ENCODE measurements at places on chromosomes 7 and 10. TPM values are rescaled to one million over a fixed set of nuclear protein-coding genes. Genes with fewer than 3 reads are reported as not detected.

DNA sequence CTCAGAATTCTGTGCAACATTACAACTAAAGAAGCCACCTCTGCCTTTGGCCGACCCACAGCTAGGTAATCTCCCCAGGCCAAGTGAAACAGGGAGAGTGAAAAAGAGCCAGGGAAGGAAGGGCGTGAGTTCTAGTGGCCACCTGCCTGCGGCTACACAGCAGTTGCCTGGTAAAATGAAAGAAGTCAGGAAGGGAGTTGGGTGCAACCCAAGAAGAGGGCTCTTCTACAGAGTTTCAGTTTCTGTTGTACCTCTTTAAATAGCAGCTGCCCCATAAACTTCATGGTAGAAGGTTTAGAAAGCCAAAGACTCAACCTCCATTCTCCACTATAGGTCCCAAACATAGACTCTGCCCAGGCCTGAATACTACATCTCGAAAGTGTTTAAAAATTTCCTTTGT lies 76.2 kb upstream of the TMEM168 start:
- no peak overlapping the region for H3K4me3 ChIP-seq
- no peak for DNase-seq
- no peaks in the 10 kb centered on the region for H3K27me3 ChIP-seq

- no peak overlapping the region for H3K27ac ChIP-seq
- no peak overlapping the region for H3K4me3 ChIP-seq
- DNase-seq = no peak
- no peaks in the 10 kb centered on the region for H3K36me3 ChIP-seq
Measured at GRCh38 chr10:132429281-132430230, 32.6 kb downstream of the PWWP2B start.

DNA sequence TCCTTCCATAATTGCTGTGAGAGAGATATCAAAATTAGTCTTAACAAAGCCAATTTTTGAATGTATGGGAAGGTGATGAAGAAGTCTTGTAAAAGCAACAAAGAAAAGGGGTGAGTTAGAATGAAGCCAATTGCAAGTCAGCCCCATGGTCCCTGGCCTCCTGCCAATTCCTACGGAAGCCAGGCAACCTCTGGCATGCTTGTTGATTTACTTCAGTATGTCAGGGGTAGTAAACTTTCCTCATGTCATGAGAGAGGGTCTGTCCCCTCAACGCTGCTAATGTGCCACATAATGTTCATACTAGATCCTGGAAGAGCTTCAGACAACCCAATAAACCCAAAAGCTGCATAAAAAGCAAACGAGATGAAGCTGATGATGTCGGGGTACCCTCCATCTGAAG lies 159.1 kb upstream of the YAE1 start:
- no peak overlapping the region for H3K27ac ChIP-seq
- H3K4me1 ChIP-seq = peaks cover 10% of the 10 kb centered on the region
- H3K27me3 ChIP-seq = no peaks in the 10 kb centered on the region
- H3K4me3 ChIP-seq = no peak overlapping the region
- no peak for DNase-seq

DNA sequence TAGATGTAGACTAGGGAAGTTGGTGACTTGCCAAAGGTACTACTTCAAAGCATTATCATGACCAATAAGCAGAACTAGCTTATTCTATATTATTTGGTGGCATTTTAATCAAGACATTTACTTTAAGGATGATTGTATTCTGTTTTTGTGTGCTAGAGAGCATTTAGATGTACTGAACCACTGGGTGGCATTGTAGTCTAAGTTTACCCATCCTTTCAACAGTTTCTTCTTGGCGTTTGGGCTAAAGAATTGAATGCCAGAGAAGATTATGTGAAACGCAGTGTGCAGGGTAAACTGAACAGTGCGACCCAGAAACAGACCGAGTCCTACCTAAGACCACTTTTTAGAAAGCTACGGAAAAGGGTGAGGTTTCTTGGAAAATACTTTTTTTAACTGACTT lies 26.8 kb downstream of the PRPF18 start:
- H3K4me1 ChIP-seq = peaks cover 45% of the 10 kb centered on the region
- DNase-seq = no peak
- no peak overlapping the region for H3K4me3 ChIP-seq
- H3K27me3 ChIP-seq = no peaks in the 10 kb centered on the region

DNA sequence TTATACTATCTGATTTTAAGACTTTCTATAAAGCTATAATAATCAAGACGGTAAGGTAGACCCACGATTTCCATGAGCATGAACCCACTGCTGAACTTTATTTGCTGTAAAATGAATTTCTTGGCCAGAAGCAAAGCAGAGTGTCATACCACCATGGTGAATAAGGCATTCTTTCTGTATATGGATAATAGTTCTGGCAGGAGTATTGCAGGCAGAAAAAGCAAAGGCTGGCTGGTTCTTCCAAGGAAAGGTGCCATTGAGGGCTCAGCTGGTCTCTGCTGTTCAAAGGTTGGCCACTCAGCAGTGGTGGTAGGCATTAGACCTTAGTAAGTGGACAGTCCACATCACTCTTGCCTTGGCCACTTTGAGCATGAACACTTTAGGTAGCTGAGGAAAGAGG lies 104.1 kb upstream of the KCNMA1 start:
- peaks cover 7% of the 10 kb centered on the region for H3K36me3 ChIP-seq
- H3K27me3 ChIP-seq = no peaks in the 10 kb centered on the region
- no peak overlapping the region for H3K27ac ChIP-seq
- H3K4me3 ChIP-seq = no peak overlapping the region
- peaks cover 35% of the 10 kb centered on the region for H3K4me1 ChIP-seq

DNA sequence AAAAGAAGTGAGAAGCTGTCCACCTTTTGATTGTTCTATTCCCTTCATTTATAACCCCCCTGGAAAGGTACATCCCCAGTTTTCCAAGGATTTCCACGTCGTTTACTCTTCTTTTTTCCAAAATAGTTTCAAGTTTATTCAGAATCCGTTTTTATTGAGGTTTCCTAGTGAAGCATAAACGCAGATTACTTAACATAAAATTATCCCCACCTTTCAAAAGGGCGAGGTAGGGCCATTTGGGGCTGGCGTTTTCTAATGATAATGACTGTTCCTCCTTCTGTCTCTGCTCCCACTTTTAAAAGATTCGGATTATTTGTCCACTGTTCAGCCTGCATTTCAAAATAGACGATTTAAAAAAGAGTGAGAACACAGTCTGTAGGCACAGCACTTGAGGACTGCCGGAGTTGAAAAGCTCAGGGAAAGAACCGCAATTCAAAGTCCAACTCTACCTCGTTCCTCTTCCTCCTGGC lies 165.2 kb upstream of the PPP1R3A start:
- peaks cover 47% of the 10 kb centered on the region for H3K4me1 ChIP-seq
- H3K27me3 ChIP-seq = peaks cover 6% of the 10 kb centered on the region
- no peak for DNase-seq
- peak overlapping the region; percentile 98 for H3K27ac ChIP-seq
- peak overlapping the region; percentile 76 for H3K4me3 ChIP-seq
- H3K36me3 ChIP-seq = no peaks in the 10 kb centered on the region

RAMP3 gene
- total RNA-seq = not detected

ZNF138 gene
- total RNA-seq = 2.7 TPM

DNA sequence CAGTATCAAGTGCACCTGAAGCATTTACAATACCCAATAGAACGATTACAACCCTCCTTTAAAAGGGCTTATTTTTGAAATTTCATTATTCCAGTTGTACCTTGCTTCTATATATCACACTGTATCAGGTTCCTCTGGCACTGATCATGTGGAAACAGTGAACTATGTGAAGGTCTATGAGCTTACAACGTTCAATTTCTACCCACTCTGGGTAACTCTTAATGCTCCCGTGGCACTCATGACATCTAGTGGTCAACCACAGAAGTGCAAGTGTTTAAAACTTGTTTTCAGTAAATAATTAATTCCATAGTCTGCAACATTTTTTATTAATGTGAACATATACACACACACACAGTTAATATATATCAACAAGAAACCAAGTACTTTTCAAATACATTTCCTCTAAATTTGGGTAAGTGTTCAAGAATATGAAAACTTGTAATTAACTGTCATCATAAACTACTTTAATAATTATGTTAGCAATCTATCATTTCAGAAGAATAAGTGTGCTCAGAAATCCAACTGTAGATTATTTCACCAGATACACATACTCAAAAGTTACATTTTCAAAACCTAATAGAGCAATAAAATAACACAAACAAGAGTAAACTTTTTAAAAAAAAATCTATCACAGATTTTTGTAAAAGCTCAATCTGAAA lies 61.0 kb downstream of the MPP7 start:
- no peaks in the 10 kb centered on the region for H3K27me3 ChIP-seq
- H3K27ac ChIP-seq = peak overlapping the region; percentile 31
- H3K4me3 ChIP-seq = no peak overlapping the region
- peaks cover 61% of the 10 kb centered on the region for H3K4me1 ChIP-seq

DNA sequence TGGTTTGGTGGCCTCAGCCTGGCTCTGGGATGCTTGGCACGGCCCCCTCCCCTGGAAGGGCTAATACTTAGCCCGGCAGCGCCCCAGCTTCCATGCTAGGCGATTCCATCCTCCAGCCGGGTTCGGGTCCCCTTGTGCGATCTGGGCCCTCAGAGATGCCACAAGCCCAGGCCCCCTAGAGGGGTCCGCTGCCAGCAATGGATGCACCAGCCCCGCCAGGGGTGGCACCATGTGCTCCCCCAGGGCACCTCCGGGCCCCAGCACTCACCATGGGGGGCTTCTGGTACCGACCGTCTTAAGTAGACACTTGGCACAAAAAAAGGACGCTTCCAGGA lies 125.7 kb upstream of the KCTD7 start:
- no peak overlapping the region for H3K4me3 ChIP-seq
- peaks cover 2% of the 10 kb centered on the region for H3K36me3 ChIP-seq
- no peak for DNase-seq
- H3K27ac ChIP-seq = no peak overlapping the region
- no peaks in the 10 kb centered on the region for H3K4me1 ChIP-seq

C10orf62 gene
- not detected for total RNA-seq

DNA sequence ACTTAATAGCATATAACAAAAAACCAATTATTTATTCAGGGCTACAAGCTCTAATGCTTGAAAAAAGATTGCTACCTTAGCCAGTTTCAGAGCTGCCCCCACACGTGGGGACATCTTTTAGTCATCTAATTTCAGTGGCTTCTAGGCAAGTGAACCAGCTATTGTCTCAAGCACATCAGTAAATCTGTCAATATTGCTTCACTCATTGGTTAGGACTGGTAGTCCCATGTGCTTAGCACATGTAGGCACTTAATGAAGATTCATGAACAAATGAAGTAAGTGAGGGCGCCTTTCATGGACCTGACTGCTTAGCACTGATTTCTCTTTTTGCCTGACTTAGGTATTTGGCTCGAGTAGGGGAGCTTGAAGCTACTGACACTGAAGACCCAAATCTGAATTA lies 19.6 kb downstream of the ENTPD7 start:
- no peak for DNase-seq
- peaks cover 20% of the 10 kb centered on the region for H3K36me3 ChIP-seq
- no peaks in the 10 kb centered on the region for H3K4me1 ChIP-seq
- no peak overlapping the region for H3K27ac ChIP-seq

DNA sequence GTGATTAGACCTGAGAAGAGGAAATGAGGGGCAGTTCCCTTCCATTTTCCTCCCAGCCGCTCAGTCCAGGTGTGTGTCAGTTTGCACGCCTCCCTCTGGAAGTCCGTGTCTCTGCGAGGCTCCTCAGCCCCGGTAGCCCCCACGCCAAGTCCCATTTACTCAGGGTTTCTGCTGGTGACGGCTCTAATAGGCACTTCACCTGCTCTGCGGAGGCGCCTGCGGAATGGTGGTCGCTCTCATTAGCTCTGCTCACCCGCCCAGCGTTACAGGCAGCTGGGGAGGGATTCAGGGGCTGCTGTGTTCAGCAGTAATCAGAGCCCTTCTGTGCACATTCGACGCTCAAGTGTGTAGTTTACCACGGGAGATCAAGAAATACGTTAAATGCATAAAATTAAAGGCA lies 179.9 kb downstream of the MGMT start:
- H3K4me1 ChIP-seq = no peaks in the 10 kb centered on the region
- H3K4me3 ChIP-seq = no peak overlapping the region
- no peaks in the 10 kb centered on the region for H3K27me3 ChIP-seq
- DNase-seq = no peak
- peaks cover 2% of the 10 kb centered on the region for H3K36me3 ChIP-seq

DNA sequence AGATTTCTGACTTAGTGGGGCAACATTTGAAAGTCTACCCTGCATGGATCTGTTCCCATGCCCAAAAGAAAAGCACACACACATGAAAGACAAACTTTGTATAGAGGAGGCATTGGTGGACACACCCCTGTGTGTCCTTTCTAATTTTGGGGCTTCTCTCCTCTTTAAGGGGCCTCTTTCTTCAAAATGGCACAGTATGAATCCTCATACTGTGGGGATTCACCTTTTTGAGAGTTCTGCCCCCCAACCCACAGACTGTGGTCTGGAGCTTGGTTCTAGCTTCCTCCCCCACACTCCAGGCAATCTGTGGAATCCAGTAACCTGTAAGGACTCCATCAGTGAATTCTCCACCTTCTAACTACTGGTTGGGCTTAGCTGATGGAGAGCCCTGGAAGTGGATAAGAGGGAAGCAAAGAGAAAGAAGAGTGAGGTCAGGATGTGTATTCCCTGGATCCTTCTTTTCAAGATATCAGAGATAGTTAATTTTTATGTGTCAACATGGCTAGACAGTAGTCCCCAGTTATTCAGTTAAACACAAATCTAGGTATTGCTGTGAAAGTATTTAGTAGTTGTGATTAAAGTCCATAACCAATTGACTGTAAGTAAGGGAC lies 32.4 kb upstream of the CDK6 start:
- H3K36me3 ChIP-seq = peaks cover 5% of the 10 kb centered on the region
- H3K4me3 ChIP-seq = no peak overlapping the region
- H3K27ac ChIP-seq = no peak overlapping the region
- DNase-seq = no peak
- no peaks in the 10 kb centered on the region for H3K27me3 ChIP-seq

HOXA7 gene
- total RNA-seq = not detected

CLDN12 gene
- total RNA-seq = 28.9 TPM

DNAJC12 gene
- 12.0 TPM for total RNA-seq

ATAD1 gene
- total RNA-seq = 61.1 TPM

HMX2 gene
- total RNA-seq = not detected

PPP1R3A gene
- total RNA-seq = not detected

DNA sequence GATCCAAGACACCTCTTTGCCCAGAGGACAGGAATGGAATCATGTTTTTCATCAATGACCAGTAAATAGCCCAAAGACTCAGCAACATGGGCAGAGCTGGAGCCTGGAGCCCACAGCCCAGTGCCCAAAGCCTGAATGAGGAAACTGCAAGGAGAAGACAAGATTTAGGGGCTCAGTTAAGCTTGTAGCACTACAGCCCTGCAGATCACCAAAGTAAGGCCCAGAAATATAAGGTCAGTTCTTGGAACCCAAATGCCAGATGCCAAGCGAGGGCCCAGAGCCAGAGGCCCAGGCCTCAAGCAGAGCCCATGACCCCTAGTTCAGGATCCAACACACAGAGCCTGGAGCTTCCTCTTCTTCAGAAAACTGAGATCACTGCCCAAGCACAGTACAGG lies 32.4 kb downstream of the MBL2 start:
- peaks cover 9% of the 10 kb centered on the region for H3K27me3 ChIP-seq
- no peaks in the 10 kb centered on the region for H3K4me1 ChIP-seq
- H3K36me3 ChIP-seq = no peaks in the 10 kb centered on the region
- no peak overlapping the region for H3K4me3 ChIP-seq

DNA sequence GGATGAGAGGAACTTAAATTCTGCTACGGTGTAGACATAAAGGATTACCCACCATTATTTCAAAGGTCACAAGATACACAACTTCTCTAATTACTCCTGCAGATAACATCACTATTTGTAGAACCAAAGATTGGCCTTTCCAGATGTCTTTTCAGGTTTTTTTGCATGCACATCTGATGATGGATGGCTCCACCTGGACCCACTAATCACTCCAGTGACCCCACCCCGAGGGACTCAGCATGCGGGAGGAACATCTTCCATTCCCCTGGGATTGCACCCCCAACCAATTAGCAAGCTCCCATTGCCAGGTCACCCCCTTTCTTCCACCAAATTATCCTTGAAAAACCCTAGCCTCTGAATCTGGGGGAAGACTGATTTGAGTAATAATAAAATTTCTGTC lies 608.9 kb downstream of the CNTNAP2 start:
- no peaks in the 10 kb centered on the region for H3K4me1 ChIP-seq
- H3K27ac ChIP-seq = no peak overlapping the region
- no peak overlapping the region for H3K4me3 ChIP-seq
- H3K27me3 ChIP-seq = no peaks in the 10 kb centered on the region

All from osteocyte (in vitro differentiated cells).